RWPE2 (cell line): ENCODE measurements at places on chromosomes 6 and 20.

GRCh38 chr6:52297433-52297832 lies 12.9 kb upstream of the MCM3 start:
- DNase-seq: no peak

- no peak for DNase-seq
Observed at GRCh38 chr6:160461641-160462040, 113.5 kb downstream of the SLC22A3 start.

- DNase-seq: no peak
Observed at GRCh38 chr6:79762370-79762769, 131.2 kb downstream of the SH3BGRL2 start.

GRCh38 chr6:80959034-80959433 lies 793.4 kb downstream of the TENT5A start:
- no peak for DNase-seq
